Fibroblast of skin of left biceps (primary cell): ENCODE measurements at places on chromosomes 12 and 14.

- DNase-seq, result no peak
Observed at GRCh38 chr14:74569387-74569786, 42.6 kb downstream of the LTBP2 start.

- DNase-seq, result no peak
Observed at GRCh38 chr14:91997492-91997891, 42.4 kb downstream of the TRIP11 start.

DNA sequence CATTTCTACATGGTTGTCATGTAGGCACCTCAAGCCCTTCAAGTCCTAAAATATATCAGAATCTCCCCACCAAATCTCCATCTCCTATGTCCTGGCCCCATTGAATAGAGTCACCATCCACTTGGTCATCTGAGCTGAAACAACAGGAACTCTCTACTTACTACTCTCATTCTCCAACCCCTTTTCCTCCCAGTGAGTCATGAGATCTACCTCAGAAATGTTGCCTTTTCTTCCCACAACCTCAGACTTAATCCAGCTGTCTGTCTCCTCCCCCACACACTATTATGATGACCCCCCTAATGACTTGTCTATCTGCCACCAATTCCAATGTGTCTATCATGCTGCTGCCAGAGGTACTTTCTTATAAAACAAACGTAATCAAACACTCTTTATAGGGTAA, 72.3 kb upstream of the TMEM263 start:
- no peak for DNase-seq

DNA sequence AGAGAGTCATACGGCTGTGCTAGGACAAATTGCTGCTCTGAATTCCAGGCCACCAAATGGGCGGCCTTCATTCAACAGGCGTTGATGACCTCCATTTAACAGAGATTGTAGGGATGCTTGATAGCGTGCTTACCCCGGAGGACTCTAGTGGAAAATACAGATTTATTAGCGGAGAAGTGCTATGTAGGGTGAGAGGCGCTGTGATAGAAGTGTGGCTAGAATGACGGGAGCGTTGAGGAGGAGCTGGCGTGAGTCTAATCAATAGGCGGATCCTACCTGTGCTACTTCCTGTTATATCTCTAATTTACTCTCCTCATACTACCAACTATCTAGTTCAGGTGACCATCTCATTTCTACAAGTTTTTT, 668 bp downstream of the MRPS35 start:
- no peak for DNase-seq

GRCh38 chr14:61033054-61033453, 52.0 kb downstream of the SLC38A6 start:
- peak; percentile 64 for DNase-seq
